ENCODE measurements at places on chromosomes 1 and 21. TPM values are rescaled to one million over a fixed set of nuclear protein-coding genes. Genes with fewer than 3 reads are reported as not detected.

PDZK1IP1 gene
- 9.4 TPM for total RNA-seq

CMPK1 gene
- total RNA-seq = 56.8 TPM

FCRL1 gene
- not detected for total RNA-seq

SLFNL1 gene
- total RNA-seq = not detected

EVA1B gene
- 22.8 TPM for total RNA-seq

ETV3L gene
- total RNA-seq = not detected

OLIG2 gene
- total RNA-seq = not detected

SYT14 gene
- total RNA-seq = 0.05 TPM

SEC16B gene
- 0.75 TPM for total RNA-seq

NUDT4B gene
- 1.2 TPM for total RNA-seq

FCGR3B gene
- not detected for total RNA-seq

ADAMTS4 gene
- total RNA-seq = not detected

EXTL1 gene
- total RNA-seq = not detected

NOS1AP gene
- 0.41 TPM for total RNA-seq

GPR161 gene
- total RNA-seq = 15.3 TPM

FAM43B gene
- total RNA-seq = 4.4 TPM

SLC1A7 gene
- total RNA-seq = 0.05 TPM

PDE4B gene
- total RNA-seq = 8.5 TPM

KIF21B gene
- total RNA-seq = 2.6 TPM

TFAP2E gene
- total RNA-seq = 0.56 TPM

LIPI gene
- total RNA-seq = not detected

RNF186 gene
- total RNA-seq = not detected

MCOLN2 gene
- total RNA-seq = 1.2 TPM

TNFRSF4 gene
- not detected for total RNA-seq

TCHHL1 gene
- total RNA-seq = not detected

F3 gene
- total RNA-seq = 3.2 TPM

TDRD5 gene
- total RNA-seq = 0.08 TPM

IGSF9 gene
- 0.21 TPM for total RNA-seq

ESPN gene
- 0.50 TPM for total RNA-seq

CCDC27 gene
- total RNA-seq = not detected

MFAP2 gene
- total RNA-seq = 0.49 TPM

CATSPERE gene
- total RNA-seq = not detected

CYP4Z1 gene
- total RNA-seq = not detected

OLFML2B gene
- total RNA-seq = 0.32 TPM

LCE1C gene
- total RNA-seq = not detected

ZNF683 gene
- total RNA-seq = not detected

ZNF644 gene
- total RNA-seq = 16.4 TPM

SETDB1 gene
- 24.1 TPM for total RNA-seq

A3GALT2 gene
- total RNA-seq = not detected

OR2L8 gene
- total RNA-seq = not detected

RABIF gene
- total RNA-seq = 14.2 TPM

OR2T2 gene
- not detected for total RNA-seq

FAM110D gene
- not detected for total RNA-seq

NEXN gene
- total RNA-seq = 6.3 TPM
